Activated CD8-positive, alpha-beta T cell treated with anti-CD3 and anti-CD28 coated beads for 36 hours (primary cell): ENCODE measurements at places on chromosomes 1 and 21. TPM values are rescaled to one million over a fixed set of nuclear protein-coding genes. Genes with fewer than 3 reads are reported as not detected.
A peak's percentile ranks its signal among the peaks of the same experiment; 100 is the strongest.

DNA sequence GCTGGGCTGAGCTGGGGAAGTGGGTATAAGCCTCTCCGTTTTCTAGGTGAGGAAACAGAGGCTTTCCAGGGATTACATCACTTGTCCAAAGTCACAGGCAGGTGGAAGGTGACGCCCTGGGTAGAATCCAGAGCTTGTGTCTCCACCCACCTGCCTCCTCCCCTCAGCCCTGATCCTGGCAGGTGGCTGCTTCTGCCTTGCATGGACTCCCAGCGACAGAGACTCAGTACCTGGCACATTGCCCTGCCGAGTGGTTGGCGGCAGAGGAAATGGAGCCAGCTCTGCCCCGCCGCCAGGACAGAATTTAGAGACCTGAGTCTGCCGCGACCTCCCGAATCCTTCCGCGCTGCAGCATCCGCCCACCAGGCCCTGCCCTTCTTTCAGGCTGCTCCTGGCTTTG is 2.1 kb downstream of the PLA2G2E start:
- no peak overlapping the region for H3K4me3 ChIP-seq
- H3K36me3 ChIP-seq, result no peaks in the 10 kb centered on the region
- peaks cover 4% of the 10 kb centered on the region for H3K4me1 ChIP-seq
- H3K27ac ChIP-seq, result no peak overlapping the region
- DNase-seq, result no peak

GRCh38 chr1:42379794-42380585 is 602 bp upstream of the RIMKLA start:
- peak overlapping the region; percentile 74 for H3K4me3 ChIP-seq
- H3K27me3 ChIP-seq, result peaks cover 38% of the 10 kb centered on the region
- H3K27ac ChIP-seq, result no peak overlapping the region

- no peaks in the 10 kb centered on the region for H3K27me3 ChIP-seq
- H3K27ac ChIP-seq, result peak overlapping the region; percentile 97
- H3K36me3 ChIP-seq, result peaks cover 39% of the 10 kb centered on the region
- peak; percentile 76 for DNase-seq
These were observed 48.9 kb downstream of the RASSF5 start for GRCh38 chr1:206556047-206556749.

GRCh38 chr1:157770442-157771043 is 6.4 kb downstream of the FCRL2 start:
- H3K36me3 ChIP-seq, result no peaks in the 10 kb centered on the region
- DNase-seq, result no peak
- H3K4me3 ChIP-seq, result no peak overlapping the region
- H3K27ac ChIP-seq, result no peak overlapping the region

GRCh38 chr1:151362308-151363155 is 10.0 kb downstream of the SELENBP1 start:
- no peaks in the 10 kb centered on the region for H3K36me3 ChIP-seq
- no peak overlapping the region for H3K27ac ChIP-seq
- H3K4me1 ChIP-seq, result no peaks in the 10 kb centered on the region
- no peak for DNase-seq

DNA sequence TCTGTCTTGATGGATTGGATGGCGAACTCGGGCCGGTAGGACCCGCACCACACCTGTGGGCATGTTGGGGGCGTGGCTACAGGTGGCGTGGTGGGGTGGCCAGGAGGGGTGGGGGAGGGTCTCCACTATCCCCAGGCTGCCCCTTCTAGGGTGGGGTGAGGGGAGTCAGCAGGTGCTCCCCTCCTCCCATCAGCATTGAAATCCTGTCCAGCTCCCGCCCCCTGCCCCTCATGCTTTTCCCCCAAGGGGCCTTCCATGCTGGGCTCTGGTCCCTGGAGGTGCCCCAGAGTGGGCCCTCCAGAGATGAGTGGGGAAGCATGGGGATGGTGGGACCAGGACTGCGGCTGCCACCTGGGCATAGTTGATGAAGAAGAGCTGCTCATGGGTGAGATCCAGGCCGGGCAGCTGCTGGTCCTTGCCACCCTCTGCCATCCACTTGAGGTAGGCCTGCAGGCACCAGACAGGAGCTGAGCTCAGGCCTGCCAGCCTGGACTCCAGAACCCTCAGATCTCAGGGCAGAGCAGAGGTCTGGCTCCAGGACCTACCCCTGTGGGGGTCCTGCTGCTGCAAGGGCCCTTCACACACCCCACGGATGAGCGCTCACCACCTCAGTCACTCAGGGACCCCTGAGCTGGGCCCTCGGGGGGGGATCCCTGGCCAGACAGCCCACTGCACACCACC is 5.1 kb downstream of the PRXL2B start:
- peak overlapping the region; percentile 37 for H3K4me3 ChIP-seq
- H3K27ac ChIP-seq, result no peak overlapping the region
- no peak for DNase-seq
- H3K27me3 ChIP-seq, result no peaks in the 10 kb centered on the region
- peaks cover 4% of the 10 kb centered on the region for H3K36me3 ChIP-seq

DNA sequence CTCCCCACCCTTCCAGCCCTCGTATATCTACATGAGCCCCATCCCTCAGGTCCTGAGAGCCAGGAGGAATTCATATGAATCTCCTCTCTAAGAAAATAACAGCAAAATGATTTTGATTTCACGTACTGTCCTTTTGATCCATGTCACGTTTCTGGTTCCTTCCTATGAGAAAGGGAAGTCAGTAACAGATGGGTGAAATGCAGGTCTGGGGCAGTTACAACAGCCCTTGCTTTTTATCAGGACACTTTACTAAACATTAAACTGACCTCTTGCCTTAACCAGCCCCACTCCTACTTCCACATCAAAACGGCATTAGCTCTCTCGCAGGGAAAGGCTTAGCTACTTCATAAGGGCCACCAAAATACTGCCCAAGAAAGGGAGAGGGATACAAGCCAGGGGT is 59.0 kb downstream of the SPATA46 start:
- H3K27ac ChIP-seq, result no peak overlapping the region
- no peaks in the 10 kb centered on the region for H3K36me3 ChIP-seq
- H3K27me3 ChIP-seq, result peaks cover 16% of the 10 kb centered on the region

FBXO44 gene
- 20.4 TPM for total RNA-seq

DNA sequence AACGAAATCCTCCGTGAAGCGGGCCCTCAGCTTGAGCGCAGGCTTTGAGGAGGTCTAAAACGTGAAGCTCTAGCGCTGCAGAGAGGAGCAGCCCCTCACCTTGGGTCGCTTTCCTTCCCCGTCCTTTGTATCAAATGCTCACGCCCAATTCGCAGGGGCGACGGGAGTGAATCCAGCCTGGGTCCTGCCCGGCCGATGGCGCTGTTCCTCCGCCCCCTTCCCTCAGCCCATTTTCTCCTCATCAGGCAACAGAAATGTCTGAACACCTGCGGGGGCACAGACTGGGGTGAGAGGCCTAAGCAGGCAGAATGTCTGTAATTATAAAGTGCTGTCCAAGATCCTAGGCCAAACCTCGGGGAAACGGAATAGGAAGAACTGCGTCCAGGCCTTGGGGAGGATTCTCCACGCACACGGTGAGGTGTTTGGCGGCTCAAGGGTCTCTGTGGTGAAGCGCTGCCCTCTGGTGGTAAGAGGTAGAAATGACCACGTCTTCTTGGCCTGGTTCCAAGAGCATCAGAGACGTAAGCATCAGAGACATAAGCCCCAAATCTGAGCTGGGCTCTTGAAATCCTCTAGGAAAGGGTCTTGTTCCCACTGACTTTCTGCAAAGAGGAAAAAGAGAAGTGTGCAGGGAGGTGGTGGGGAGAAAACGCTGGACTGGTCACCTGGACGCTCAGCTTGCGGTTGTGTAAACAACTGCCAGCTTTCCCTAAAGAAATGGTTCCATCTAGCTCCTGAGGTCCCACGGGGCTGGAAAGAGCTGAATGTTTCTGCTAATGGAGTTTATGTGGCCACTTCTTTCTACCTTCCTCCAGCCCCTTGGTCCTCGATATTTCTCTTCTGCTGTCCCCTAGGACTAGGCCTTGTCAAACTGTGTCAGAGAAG is 92.1 kb upstream of the CD53 start:
- H3K27ac ChIP-seq, result no peak overlapping the region
- peak; percentile 85 for DNase-seq
- H3K4me3 ChIP-seq, result peak overlapping the region; percentile 26
- peaks cover 2% of the 10 kb centered on the region for H3K27me3 ChIP-seq
- H3K36me3 ChIP-seq, result no peaks in the 10 kb centered on the region

TNFRSF14 gene
- 140 TPM for total RNA-seq

- H3K4me1 ChIP-seq, result no peaks in the 10 kb centered on the region
- no peak overlapping the region for H3K4me3 ChIP-seq
- DNase-seq, result no peak
These were observed 15.5 kb downstream of the CLIC6 start for GRCh38 chr21:34684174-34684876.

DNA sequence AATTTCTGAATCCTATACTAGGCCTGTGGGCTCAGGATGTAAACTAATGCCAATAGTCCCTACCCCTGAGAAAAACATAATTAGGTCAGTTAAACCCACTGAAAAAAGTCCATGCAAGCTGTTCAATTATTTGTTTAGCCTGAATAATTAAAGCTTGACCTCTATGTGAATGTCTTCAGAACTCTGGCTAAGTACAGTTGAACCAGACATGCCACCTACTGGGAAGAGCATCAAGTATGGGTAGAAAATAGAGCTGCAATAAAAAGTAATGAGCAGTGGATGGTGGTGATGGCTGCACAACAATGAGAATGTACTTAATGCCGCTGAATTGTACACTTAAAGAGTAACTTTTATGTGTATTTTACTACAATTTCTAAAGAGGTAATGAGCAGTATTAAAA is 23.6 kb upstream of the SLC19A2 start:
- H3K4me1 ChIP-seq, result peaks cover 16% of the 10 kb centered on the region
- DNase-seq, result no peak
- H3K36me3 ChIP-seq, result peaks cover 8% of the 10 kb centered on the region
- no peak overlapping the region for H3K4me3 ChIP-seq
- H3K27me3 ChIP-seq, result no peaks in the 10 kb centered on the region

DNA sequence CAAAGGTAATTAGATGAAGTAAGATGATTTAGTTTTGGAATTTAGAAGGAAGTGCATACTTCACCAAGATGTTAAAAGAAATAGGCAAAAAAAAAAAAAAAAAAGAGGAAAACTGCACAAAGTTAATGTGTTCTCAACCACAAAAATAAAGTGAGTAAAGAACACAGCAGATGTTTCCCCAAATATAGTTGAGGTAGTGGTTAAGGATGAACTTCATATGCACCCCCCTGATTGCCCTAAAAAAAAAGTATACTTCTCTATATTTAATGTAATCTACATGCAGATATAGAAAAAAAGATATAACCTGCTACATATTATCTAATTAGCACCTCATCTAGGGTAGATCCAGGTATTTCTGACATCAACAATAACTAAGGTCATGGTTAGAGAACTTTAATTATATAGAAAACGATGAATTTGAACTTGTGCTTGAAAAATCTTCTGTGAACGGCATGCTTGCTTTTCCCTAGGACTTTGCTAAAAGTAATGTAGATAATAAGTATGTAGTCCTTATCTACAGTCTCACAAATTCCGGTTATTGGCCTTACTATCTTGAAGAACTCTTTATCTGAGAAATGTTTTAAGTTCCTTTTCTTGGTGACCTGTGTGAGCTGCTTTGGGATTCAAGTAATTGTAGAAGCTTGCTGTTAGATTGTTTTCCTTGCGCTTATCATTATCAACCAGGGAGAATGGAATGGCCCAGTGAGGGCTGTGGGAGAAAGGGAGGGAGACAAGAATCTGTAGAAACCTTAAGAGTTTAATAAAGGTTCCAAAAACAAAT is 70.1 kb upstream of the LRRC7 start:
- no peak overlapping the region for H3K4me3 ChIP-seq
- no peak overlapping the region for H3K27ac ChIP-seq
- no peak for DNase-seq
- H3K36me3 ChIP-seq, result no peaks in the 10 kb centered on the region
- H3K27me3 ChIP-seq, result no peaks in the 10 kb centered on the region

DNA sequence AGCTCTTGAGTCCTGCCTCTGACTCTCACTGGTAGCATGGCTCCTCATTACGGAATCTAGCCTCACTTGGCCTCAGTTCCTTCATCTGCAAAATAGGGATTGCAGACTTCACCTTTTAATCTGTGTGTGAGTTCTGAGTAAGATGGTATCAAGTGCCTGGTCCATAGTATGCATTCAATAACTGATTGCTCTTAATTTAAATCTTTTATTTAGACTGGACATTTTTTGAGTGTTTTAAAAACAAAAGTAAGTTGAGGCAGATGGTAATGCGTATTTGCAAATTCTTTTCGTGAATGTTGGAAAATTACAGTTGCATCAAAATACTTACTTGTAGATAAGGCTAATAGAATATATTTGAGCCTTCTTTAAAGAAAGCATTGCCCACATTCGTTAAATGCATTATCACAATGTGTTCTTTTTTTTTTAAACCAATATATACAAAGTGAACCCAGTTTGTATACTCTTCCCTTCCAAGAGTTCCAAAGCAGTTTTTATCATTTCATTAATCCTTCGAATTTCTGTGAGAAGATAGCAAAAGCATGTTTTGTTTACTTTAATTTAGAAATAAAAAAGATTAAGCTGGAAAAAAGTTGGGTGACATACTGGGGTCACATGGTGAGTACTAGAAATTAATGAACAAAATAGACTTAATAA is 8.1 kb downstream of the DNM3 start:
- H3K4me1 ChIP-seq, result no peaks in the 10 kb centered on the region
- no peak overlapping the region for H3K4me3 ChIP-seq
- H3K36me3 ChIP-seq, result no peaks in the 10 kb centered on the region

- H3K4me1 ChIP-seq, result no peaks in the 10 kb centered on the region
- no peak for DNase-seq
- no peaks in the 10 kb centered on the region for H3K36me3 ChIP-seq
- peaks cover 2% of the 10 kb centered on the region for H3K27me3 ChIP-seq
These were observed 22.4 kb upstream of the TMEM125 start for GRCh38 chr1:43247256-43247921.

GRCh38 chr1:223133824-223134435 is 9.1 kb downstream of the TLR5 start:
- peaks cover 14% of the 10 kb centered on the region for H3K4me1 ChIP-seq
- H3K36me3 ChIP-seq, result no peaks in the 10 kb centered on the region
- no peak overlapping the region for H3K27ac ChIP-seq
- H3K27me3 ChIP-seq, result peaks cover 13% of the 10 kb centered on the region
- peak overlapping the region; percentile 14 for H3K4me3 ChIP-seq

RIPPLY3 gene
- not detected for total RNA-seq

TMEM125 gene
- not detected for total RNA-seq

DNA sequence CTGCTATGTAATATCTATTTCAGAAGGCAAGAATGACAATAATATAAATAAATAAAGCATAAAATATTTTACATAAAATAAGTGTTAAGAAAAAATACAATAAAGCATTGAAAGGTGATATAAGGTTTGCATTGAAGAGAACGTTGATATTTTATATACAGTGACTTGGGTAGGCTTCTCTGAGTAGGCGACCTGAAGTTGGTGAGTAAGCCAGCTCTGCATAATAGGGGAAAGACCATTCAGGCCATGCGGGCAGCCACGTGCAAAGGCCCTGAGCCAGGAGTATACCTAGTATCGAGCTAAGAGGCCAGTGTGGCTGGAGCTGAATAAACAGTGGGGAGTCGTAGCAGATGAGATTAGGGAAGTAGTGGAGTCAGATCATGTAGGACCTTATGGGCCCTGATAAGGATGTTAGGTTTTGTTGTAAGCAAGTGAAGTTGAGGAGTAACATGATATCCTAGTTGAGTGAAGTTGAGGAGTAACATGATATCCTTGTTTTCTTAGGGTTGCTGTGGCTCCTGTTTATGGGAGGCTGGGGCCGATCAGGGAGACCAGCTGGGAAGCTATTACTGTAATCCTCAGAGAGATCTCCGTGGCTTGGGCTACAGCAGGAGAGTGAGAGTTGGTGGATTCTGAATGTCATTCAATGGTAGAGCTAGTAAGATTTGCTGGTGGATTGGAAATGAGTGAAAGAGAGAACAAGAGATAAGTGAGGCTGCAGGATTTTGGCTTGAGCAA is 22.0 kb downstream of the KCNK1 start:
- DNase-seq, result no peak
- no peak overlapping the region for H3K27ac ChIP-seq
- H3K36me3 ChIP-seq, result no peaks in the 10 kb centered on the region
- H3K27me3 ChIP-seq, result peaks cover 13% of the 10 kb centered on the region
